ENCODE measurements at places on chromosomes 5 and 9. TPM values are rescaled to one million over a fixed set of nuclear protein-coding genes. Genes with fewer than 3 reads are reported as not detected.

MELK gene
- polyA plus RNA-seq: 86.6 TPM

TAF11L9 gene
- polyA plus RNA-seq: not detected

CTXN3 gene
- polyA plus RNA-seq: not detected

- no peak for DNase-seq
These were observed 104.1 kb downstream of the CMYA5 start for GRCh38 chr5:79793722-79794121.

DNA sequence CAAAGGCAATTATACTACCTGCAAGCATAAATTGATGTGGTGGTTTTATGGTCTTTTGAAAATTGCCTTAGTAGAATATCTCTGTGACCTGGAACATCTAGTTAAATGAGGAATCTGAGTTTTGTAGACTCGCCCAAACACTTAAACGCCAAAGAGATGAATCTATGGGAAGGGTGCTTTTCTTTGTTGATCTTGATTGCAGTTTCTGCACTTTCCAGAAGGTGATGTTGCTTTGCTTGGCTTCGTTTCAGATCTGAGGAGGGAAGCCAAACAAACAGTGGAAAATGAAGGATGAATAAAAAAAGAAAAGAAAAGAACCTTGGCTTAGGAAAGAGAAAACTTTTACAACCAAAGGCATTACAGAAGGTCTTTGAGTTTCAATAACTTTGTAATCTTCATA lies 1021.2 kb downstream of the NR2F1-AS1 start:
- no peak for DNase-seq

DNA sequence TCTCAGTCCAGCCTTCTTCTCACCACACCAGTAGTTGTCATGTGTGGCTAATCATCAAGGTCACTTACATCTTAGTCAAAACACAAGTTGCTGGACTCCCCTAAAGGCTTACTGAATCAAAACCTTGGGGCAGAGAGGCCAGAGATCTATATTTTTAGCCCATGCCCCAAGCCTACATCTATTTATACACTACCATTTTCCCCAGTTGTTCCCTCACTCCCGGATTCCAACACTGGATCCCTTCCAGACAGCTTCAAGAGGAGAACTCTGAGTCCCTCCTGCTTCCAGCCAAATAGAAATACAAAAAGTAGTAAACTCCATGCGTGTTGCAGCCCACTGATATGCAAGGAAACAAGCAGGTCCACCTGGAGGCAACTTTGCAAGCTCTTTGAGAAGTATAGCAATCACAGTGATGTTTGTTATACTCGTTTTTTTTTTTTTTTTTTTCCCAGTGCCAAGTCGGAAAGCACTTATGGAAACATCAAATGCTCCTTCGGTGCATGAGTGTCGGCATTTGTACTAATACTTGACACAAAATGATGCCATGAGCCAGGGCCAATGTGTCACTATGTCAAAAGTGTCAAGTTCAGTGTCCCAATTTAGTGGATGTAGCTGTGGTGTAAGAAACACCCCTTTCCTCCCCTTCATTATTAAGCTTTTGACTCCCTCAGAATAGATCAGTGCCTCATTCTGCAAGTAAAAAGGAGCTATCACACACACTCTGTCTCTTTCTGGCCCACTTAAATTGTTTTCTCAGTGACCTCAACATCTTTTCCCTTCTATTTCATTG lies 594.2 kb upstream of the SGCD start:
- DNase-seq: no peak

GRCh38 chr9:37192803-37193202 lies 72.4 kb downstream of the ZCCHC7 start:
- no peak for DNase-seq

DNA sequence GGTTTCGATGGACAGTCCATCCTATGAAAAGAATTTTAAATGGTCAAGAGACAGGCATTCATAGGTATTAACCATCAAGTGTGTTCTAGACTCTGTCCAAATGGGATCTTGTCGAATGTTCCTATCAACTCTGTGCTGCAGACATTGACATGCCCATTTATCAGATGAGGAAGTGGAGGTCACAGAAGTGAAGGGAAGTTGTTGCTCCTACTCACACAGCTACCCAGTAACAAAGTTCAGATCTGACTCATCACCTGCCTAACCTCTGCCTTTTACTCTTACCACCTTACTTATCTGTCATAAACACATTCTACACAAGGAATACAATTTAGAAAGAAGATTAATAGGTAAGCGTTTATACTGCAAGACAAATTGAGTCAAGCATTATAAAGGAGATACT lies 426.2 kb upstream of the BRINP1 start:
- no peak for DNase-seq

- no peak for DNase-seq
These were observed 35.0 kb downstream of the NACC2 start for GRCh38 chr9:136059851-136060670.

DNA sequence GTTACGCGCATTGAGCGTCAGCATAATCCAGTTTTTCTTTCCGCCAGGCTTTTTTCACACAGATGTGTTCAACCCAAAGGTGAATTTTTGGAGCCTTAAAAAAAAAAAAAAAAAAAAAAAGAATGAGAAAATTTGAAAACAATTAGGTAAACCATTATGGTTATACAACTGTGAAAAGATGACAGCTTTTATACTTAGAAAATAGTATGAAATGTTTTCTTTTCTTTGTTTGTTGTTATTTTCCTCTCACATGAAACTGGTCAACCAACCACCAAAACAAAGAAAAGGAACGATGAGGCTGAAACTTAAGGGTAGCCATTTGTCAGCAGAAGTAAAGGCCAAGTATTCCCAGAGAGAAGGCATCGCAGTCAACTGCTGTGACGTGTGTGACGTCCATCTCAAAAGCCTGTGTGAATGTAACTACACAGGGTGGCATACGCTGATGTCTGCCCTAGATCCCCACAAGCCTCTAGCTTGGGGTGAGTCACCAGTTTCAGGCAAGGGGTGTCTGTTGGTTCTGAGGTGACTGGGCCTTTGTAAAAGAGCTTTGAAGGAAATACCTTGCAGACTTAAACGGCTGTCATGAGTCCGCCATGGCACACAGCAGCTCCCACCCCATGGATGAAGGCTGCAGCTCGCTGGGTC lies 182.9 kb downstream of the AOPEP start:
- DNase-seq: no peak

DNA sequence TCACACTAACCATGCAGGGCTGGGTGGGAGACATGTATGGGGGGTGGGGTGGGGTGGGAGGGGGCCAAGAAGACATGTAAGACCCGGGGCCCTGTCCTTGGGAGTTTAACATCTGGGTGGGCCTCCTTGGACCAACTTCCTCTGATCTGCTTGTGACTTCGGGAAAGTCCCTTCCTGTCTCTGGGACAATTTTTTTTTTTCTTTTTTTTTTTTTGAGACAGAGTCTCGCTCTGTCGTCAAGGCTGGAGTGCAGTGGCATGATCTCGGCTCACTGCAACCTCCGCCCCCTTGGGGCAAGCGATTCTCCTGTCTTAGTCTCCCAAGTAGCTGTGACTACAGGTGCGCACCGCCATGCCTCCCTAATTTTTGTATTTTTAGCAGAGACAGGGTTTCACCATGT lies 23.8 kb upstream of the IER5L start:
- no peak for DNase-seq

GRCh38 chr9:79813258-79813638 lies 241.5 kb downstream of the TLE4 start:
- DNase-seq: no peak

DNA sequence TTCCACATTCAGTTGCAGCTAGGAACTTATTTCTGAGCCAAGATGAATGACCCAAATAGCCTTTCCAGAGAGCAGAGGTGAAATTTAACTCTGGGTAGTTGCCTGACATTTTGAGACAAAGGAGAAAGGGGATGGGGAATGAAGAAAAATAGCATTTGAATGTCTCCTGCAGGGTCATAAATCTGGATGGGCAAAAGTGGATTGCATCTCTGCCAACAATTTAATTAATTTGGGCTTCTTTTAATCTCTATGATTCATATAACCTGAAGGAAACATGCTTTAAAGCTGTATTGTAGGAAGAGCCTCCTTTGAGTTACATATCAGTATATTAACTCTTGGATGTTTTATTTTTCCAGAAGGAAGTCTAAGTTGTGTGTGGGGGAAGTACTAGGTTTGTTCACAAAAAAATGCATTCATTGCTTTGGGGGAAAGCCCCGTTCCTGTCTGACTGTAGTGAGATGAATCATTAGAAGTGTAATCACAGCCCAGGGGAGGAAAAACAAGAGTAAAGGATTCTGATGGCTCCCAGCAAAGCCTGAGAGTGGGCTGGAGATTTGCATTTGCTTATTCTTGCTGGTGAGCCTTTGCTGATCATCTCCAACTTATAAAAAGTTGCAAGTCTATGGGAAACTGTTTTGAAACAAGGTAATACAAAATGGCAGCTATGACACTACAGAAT lies 133.0 kb upstream of the IQGAP2 start:
- DNase-seq: no peak

GRCh38 chr5:157473383-157474320 lies 13.6 kb downstream of the NIPAL4 start:
- DNase-seq: no peak

DNA sequence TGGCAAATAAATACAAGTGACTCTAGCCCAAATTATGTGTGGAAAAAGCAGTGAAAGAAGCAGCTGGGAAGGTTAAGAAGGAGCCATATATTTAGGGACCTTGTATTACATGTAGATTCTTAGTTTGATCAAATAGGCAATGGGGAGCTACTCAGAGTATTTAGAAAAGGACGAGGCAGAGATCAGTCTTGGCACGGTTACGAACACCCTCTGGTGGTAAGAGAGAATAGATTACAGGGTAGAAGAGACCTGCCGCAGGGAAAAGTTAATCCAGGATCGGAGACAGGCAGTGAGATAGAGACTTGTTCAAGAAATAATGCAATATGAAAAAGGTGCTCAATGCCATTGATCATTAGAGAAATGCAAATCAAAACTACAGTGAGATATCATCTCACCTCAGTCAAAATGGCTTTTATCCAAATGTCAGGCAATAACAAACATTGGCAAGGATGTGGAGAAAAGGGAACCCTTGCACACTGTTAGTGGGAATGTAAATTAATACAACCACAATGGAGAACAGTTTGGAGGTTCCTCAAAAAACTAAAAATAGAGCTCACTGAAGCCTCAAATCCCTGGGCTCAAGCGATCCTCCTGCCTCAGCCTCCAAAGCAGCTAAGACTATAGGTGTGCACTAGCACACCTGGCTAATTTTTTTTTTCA lies 12.0 kb downstream of the INIP start:
- no peak for DNase-seq

GRCh38 chr9:101727612-101728524 lies 10.6 kb downstream of the GRIN3A start:
- DNase-seq: no peak
